Activated CD8-positive, alpha-beta memory T cell treated with anti-CD3 and anti-CD28 coated beads for 4 hours (primary cell): ENCODE measurements at places on chromosomes 12 and 14.

DNA sequence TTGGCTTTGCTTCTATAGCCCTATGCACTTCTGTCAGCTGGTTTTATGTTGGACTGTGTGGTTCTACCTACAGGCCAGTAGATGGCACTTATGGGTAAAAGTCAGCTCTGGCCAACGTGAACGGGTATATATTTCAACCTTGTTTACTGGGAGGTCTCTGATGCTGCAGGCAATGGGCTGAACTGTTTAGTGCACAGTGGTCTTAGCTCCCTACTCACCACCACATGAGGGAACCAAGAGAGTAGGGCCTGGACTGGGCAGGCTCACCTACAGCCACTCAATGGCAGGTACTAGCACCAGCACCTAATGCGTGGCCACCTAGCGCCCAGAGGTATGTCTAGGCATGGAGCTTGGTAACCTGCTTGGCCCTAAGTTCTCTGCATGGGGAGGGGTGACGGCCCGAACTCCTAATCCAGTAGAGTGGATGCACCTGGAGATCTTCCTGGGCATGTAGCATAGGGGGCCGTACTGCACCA lies 481.8 kb downstream of the TMEM117 start:
- DNase-seq, result no peak

GRCh38 chr12:111428728-111429175 lies 23.0 kb downstream of the SH2B3 start:
- DNase-seq, result no peak

- no peak for DNase-seq
Observed at GRCh38 chr14:99274346-99275221, 2.6 kb upstream of the BCL11B start.

- DNase-seq, result no peak
Observed at GRCh38 chr12:47611906-47612305, 93.9 kb downstream of the RPAP3 start.

- no peak for DNase-seq
Observed at GRCh38 chr12:65248656-65249633, 29.5 kb upstream of the MSRB3 start.
